Activated CD4-positive, alpha-beta T cell treated with anti-CD3 and anti-CD28 coated beads, Interleukin-2, Interleukin-6, amounts not matched to agents 100 ng/mL and 50 ng/mL, durations not matched to agents 16 hours and 8 hours (primary cell): ENCODE measurements at places on chromosomes 1 and 21.

- DNase-seq: no peak
Measured at GRCh38 chr1:1160281-1160930, 13.3 kb upstream of the TTLL10 start.

- no peak for DNase-seq
Measured at GRCh38 chr1:182441719-182442118, 8.2 kb upstream of the RGSL1 start.

DNA sequence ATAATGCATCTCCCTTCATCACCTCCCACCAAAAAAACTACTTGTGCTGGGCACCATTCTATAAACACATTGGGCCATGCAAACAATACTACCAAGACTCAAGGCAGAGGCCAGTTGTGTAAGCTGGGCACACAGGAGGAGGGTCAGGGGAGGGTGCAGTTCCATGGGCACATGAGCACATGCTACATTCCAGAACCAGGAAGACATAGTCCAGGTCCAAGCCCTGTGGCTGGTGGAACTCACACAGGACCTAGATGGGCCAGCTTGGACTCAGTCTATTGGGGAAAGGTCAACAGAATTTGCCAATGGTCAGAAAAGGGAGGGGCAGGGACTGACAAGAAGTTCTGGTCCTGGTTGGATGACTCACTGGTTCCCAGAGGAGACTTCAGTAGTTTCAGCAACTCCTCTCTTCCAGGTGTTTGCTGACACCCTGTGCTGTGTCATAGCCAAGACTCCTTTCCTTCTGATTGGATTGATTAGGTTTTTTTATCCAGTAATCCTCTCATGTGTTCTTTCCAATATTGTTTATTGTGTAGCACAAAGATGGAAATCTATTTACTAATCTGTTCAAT is 249.7 kb downstream of the C1orf94 start:
- DNase-seq: no peak

DNA sequence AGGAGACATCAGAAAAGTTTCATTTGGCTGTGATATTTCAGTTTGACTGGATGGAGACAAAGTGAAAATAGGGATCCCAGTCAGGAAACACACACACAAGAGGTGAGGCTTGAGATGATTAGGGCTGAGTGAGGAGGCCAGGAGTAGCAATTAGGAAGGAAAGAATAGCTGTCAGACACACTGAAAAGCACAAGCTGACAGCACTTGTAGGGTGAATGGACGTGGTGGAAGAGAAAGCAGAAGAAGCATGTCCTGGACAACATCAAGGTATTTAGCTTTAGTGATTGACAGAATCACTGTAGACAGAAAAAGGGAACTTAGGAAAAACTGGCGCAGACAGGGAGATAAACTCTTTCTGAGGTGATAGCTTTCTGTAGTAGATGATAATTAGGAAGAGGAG is 347.7 kb downstream of the TGFB2 start:
- DNase-seq: no peak

DNA sequence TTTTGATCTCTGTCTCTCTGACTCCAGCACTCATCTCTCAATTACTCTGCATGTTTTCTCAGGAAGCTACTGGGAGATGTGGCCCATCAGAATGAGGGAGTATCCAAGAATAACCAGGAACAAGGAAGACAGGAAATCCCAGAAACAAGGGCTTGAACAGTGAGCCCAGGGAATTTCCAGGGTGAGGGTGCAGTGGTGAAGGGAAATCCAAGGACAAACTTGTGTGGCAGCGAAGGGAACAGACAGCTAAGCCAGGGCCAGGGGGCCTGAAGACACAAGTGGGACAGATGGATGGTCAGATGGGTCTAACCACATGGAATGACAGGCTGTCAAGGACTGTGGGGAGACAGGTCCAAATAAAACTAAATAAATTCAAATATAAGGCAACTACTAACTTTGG is 121.8 kb upstream of the ERRFI1 start:
- no peak for DNase-seq

DNA sequence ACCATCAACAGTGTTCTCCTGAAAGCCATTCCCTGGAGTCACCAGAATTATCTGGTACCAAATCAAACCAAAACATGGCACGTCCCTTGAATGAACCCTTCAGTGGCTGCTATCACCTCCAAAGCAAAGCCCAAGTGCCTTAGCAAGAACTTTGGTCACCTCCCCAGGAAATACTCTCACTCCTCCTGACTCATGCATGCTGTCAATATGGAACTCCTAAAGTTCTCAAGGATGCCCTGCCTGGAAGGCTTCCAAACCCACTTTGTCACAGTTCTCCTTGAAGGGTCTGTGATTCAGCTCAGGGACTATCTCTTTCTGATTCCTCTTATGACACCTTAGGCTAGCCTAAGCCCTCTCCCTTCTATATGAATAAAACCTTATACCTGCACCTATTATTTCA is 146.1 kb upstream of the RUNX1 start:
- no peak for DNase-seq

GRCh38 chr1:236795757-236796667 is 920 bp downstream of the MTR start:
- peak; percentile 11 for DNase-seq

- no peak for DNase-seq
Measured at GRCh38 chr1:43405219-43405875, 15.6 kb downstream of the SZT2 start.

- no peak for DNase-seq
Measured at GRCh38 chr1:207921321-207921720, 10.4 kb upstream of the CD34 start.

GRCh38 chr1:100050139-100050538 is 80.3 kb downstream of the SLC35A3 start:
- DNase-seq: no peak

DNA sequence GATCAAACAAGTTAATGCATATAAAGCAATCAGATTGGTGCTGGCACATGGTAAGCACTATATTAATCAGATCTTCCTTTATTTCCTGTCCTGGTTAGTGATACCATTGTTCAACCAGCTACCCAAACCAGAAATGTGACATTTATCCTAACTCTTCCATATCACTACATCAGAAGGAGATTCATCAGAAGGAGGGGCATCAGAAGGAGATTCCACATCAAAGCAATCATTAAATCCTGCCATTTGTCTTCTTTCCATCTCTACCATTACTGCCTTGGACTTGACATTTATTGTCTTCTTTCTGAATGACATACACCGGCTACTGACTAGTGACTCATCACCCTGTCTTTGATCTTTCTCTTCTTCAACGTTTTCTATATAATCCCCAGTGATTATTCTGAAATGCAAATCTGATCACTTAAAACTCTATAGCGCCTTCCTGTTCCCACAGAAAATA is 75.0 kb downstream of the DNM3 start:
- DNase-seq: no peak
